Chondrocyte (in vitro differentiated cells): ENCODE measurements at places on chromosomes 16 and 17.

GRCh38 chr16:901149-901548 is 69.6 kb downstream of the LMF1 start:
- DNase-seq: peak; percentile 68

- DNase-seq: no peak
Observed at GRCh38 chr17:52751051-52751450, 592.5 kb upstream of the CA10 start.

DNA sequence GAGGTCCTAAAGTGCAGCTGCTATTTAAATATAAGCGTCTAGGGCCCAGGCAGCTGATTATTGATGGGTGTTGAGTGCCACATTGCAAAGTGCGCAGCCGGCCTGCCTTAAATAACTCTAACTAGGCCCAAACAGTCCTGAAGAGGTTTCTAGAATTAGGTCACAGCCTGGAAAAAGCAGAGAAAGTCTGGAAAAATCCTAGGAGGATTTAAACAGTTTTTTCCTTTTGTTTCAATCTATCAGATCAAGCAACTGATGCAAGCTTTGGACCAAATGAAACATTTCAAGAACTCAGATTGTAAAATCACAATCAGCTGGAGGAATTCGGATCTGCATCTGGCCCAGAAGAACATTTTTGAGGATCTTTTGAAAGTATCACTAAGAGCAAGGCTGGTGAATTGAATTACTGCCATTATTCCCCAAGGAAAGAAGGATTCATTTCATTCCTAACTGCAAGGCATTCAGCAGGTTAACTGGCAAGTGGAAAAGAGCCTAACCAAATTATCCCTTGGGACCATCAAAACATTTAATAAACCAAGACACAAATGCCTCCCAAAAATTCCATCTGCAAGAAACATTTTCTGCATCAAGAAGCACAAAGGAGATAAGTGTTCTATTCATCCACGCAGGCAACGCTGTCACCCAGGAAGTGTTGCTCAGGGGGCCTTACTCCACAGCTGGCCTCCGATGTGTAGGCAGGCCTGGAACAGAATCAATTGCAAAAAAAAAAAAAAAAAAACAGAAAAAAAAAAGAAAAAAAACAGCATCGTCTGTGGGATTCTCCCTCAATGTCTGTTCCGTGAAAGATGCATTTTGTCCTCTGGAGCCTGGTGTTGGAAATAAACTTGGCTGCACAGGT is 46.1 kb downstream of the IRX3 start:
- no peak for DNase-seq

DNA sequence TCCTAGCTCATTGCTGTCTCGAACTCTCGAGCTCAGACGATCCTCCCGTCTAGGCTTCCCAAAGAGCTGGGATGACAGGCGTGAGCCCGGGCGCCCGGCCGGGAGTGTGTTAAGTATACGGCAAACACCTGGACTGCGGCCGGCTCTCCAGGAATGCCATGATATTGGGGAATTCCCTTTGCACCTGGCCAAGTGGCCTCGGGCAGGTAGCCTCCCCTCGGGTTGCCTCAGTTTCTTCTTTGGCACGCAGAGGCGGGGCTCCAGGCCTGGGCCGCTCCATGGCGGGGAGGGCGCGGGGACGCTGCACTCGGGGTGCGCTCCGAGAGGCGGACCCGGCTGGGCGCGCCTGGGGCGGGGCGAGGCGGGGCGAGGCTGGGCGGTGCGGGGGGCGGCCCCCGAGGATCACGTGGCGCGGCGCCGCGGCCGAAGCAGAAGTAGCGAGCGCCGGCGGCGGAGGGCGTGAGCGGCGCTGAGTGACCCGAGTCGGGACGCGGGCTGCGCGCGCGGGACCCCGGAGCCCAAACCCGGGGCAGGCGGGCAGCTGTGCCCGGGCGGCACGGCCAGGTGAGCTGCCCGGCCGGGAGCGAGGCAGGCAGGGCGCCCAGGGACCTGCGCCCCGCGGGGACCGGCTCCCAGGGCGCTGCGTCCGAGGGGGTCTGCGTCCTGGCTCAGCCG is at the start of gene PLCG2:
TSS of gene PLCG2 (plus strand) at position 431 of the 675 bp plus-strand sequence. CDS start 6,699 bp downstream, outside the sequence.
- no peak for DNase-seq

- no peak for DNase-seq
Observed at GRCh38 chr17:9520649-9521048, 55.0 kb downstream of the STX8 start.

DNA sequence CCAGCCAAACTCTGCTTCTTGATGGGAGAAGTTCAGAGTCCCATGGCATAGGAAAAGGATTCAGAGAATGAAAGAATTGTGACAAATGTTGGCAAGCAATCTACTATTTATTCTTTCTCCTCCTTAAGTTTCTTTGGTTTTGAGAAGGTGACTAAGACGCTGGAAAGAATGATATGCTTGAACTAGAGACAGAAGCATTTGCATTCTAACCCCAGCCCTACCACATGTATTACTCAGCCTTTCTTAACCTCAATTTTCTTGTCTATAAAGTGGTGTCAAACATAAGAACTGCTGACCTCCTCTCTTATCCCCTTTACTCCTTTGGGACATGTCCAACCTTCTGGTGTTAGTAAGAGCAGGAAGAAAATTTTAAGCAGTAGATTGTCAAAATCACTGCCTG is 124.7 kb downstream of the HS3ST2 start:
- DNase-seq: no peak

GRCh38 chr16:22358000-22358399 is 16.4 kb downstream of the CDR2 start:
- DNase-seq: no peak

- no peak for DNase-seq
Observed at GRCh38 chr16:19563377-19563776, 7.9 kb downstream of the VPS35L start.

DNA sequence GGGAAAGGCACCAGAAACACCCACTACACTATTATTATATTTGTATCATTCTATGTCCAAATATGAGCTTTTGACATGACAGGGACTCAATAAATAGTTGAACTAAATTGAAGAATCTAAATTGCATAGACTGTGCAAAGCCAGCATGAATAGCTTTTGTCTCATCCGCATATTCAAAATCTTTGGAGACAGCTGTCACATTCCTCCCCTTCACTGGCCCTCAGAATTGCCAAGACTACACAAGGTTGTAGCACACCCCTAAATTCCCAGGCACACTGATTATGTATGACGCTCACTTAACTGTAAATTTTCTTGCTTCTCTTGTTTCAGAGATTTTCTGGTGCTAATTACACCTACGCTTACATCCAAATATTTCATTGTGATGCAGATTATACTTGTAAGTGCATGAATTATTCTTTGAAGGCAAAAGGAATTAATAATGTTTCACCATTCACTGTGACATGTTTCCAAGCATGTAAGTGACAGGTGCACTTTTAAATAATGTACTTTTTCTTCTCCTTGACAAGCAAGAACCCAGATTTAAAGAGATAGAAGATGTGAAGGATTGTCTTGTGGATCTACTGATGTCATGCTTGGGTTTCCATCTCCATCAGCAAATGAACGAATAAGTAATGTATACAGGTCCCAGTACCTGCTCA is 47.5 kb downstream of the CA10 start:
- no peak for DNase-seq

DNA sequence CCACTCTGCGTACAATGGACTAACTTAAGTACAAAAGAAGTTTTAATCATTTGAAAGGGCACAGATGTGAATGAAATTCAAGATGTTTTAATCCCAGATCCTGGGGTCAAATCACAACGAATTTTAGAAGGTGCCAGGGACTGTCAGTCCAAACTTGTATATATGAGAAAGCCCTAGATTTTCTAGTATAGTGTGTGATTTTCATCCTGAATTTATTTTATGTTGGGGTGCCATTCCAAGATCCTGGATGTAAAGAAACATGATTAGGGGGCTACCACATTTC is 64.3 kb downstream of the TUBD1 start:
- DNase-seq: no peak

GRCh38 chr17:78722246-78722761 is 59.8 kb downstream of the CYTH1 start:
- no peak for DNase-seq

DNA sequence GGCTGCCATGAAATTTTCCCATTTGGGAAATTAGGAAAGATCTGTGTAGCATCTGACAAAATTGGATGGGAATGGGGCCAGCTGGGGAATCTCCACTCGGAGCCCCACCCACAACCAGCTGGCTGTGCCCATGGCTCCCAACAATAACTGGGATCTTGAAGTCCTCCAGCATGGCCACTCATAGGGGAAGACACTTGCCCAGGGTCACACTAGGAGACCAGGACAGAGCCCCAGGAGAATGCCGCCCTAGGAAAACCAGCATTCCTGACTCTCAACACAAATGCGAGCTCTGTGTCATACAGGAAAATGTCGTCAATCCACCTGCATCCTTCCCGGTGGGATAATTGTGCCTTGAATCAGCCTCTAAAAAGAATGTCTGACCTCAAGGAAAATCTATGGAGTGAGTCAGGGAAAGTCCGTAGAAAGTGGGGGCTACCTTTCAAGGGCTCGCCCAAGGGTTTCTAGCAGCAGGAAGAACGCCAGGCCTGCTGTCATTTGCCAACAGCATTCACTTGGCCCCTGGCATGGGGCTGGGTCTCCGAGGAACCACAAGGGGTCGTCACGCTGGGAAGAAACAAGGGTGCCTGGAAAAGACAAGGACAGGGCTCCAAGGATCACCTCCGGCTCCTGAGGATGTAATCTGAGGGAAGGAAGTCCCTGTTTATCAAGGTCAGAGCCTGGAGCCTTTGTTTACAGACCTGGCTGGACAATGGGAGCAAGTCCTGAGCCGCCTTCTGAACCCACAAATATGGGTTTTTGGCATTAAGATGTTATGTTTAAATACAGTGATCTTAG is 15.9 kb downstream of the CDH5 start:
- DNase-seq: no peak

DNA sequence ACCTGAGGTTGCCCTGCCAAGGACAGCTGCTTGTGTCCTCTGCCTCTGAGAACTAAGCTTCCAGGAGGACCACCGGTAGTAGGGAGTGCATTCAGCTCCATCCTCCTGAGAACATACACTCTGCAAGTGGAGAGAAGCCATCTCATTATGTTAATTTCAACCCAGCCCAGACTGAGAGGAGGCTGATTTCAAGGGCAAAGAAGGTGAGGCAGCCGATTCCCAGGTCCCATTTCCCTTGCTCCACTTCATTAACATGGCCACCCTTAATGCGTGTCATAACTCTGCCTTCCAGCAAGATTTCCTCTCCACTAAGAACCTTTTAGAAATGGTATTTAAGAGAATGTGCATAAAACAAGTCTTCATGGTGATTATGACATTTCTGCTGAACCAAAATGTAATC is 72.5 kb downstream of the CDH13 start:
- DNase-seq: no peak

- DNase-seq: no peak
Observed at GRCh38 chr17:39939588-39940419, 12.3 kb downstream of the LRRC3C start.

GRCh38 chr16:48330189-48330840 is 54.9 kb downstream of the SIAH1 start:
- DNase-seq: no peak

DNA sequence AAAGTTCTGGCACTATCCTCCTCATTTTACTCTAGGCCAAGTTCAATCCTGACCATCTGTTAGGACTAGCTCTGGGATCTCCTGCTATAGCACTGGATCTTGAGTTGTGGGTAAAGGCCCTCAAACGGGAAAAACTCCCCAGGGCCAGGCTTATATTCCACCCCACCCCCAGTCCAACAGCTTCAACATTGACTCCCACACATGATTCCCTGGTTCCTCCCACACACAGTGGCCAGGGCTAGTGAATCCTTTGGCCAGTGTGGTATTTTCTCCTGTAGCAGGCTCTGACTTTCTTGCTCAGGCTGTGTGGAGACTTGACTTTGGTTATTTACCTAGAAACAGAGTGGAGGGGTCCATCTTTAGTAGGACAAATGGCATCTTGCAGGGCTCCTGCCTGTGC is 10.3 kb upstream of the AKAP10 start:
- DNase-seq: no peak

GRCh38 chr17:32627239-32627996 is 140.6 kb downstream of the CDK5R1 start:
- no peak for DNase-seq

- DNase-seq: no peak
Observed at GRCh38 chr17:50920041-50920410, 53.9 kb upstream of the TOB1 start.

DNA sequence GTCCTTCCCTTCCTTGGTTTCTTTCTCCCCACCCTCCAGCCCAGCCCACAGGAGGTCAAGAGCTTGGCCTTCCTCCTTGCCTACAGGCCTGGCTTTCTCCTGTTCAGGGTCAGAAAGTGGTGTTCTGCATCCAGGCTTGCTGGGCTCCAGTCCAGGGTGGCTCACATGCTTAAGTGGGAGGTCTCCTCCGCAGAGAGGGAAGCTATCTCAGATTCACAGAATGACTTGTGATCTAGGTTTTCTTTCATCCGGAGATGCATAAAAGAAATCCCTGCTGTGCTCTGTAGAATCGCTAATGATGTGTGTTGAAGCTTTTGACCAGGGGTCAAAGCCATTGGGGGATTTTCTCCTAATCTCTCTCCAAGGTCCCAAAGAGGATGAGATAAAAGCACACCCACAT is 382.3 kb upstream of the EEF2KMT start:
- no peak for DNase-seq

- no peak for DNase-seq
Observed at GRCh38 chr17:15954222-15954621, 9.3 kb downstream of the ADORA2B start.

- peak; percentile 25 for DNase-seq
Observed at GRCh38 chr17:77571155-77571981, 387.1 kb upstream of the TNRC6C start.

DNA sequence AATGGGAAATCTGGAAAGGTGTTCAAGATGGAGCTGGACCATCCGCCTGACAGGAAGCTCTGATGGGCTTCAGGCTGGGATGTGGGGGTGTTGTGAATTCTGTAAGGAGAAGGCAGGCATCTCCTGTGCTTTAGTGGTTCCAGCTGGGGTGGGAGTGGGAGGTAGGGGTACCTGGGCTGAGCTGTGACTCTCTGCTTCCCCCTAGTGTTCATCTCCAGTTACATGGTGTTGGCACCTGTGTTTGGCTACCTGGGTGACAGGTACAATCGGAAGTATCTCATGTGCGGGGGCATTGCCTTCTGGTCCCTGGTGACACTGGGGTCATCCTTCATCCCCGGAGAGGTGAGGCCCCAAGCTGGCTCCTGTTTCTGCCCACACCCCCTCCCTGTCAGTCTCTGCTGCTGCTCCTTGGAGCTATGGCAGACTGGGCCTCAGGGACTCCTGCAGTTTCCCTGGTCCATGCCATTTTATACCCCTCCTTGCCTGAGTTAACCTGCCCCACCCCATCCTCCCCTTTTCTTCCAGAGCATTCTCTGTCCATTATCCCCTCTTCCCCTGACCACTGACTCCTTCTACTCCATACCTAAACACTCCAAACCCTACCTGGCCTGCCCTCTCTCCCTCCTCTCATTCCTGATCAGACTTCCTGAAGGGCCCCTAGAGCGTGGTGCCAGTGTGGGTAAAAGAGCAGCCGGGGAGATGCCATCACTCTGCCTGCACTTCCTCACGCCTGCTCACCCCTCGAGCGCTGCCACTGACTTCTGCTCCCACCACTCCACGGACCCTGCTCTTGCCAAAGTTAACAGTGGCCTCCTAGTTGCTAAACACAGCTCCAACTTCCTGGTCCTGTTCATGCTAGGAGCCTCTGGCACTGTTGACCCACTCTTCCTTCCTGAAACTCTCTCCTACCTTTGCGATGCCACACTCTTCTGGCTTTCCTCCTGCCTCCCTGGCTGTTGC is 3.4 kb downstream of the SPNS1 start:
- DNase-seq: no peak
